SK-MEL-5 (cell line): ENCODE measurements at places on chromosomes 11 and 22.
A peak's percentile ranks its signal among the peaks of the same experiment; 100 is the strongest.

DNA sequence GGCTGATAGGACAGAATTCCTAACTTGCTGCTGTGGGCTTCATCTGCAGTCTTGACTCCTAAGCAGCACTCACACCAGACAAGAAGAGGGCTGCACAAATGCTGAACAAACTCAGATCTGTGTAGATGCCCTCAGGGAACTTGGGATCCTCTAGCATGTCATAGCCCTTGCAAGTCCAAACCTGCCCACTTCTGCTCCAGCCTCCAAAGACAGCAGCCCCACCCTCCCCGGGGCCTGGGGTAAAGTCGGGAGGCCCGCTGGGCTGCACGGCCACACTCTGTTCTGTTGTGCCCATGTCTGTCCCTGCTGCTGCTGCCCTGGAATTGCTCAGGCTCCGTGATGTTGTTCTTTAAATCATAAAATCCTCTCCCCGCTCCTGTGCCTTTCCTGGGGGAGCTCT lies 28.3 kb downstream of the DRD2 start:
- no peak for DNase-seq

DNA sequence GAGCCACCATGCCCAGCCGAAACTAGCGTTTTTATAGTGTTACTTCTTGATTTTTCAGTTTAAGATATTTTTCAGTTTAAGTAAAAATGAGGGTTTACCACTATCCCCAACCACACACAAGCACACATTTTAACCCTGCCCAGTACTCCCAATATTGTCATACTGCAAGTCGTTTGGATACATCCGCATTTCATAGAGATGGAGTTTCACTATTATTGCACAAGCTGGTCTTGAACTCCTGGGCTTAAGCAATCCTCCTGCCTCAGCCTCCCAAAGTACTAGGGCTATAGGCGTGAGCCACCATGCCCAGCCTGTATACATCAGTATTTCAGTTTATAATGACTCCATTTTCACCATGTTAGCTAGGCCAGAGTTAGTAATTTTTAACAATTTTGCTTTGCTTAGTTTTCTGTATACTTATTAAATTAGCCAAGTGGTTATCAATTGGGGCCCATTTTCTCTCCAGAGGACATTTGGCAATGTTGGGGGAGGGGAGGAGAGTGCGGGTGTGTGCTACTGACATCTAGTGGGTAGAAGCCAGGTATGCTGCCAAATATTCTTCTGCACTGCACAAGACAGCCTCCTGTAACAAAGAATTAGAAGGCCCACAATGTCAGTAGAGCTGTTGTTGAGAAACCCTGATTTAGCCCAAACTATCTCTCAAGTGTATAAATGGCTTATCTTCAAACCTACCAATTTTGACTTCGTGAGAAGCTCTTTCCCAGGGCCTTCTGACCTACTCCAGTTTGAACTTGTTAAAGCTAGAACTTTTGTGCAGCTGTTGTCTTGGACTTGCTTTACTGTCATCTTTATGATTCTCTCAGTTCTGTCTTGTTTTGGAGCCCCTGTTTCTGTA lies 7.3 kb downstream of the USP47 start:
- peak; percentile 84 for DNase-seq

DNA sequence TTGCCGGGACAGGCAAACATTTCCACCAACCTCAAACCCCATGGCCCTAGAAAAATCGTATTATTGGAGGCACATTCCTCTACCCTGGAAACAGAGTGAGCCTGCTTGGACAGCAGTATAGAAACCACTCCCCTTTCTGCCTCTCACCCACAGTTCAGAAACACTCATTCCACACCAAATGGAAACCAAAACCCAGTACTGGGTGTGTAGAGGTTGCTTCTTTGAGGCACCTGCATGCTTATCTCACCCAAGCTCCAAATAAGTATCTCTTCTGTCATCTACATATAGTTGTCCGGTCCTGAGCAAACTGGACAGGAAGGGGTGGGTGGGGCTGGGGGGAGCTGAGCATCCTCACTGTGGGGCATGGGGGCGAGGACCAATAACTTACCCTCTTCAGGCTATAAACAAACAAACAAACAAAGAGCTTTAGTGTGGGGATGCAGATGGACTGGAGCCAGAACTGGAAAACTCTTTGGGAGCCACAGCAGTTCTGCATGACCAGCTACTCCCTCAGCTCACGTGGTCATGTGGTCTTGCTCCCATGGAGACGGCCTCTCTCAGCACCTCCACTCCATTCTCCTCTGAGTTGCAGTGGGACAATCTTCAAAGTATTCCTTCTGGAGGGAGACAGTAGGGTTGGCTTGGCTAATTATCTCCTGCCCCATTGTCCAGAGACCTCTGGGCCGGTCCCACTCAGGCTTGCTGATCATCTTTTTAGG lies 1.0 kb upstream of the PLAAT2 start:
- no peak for DNase-seq

- no peak for DNase-seq
Observed at GRCh38 chr11:113262594-113262993, 51.8 kb upstream of the TTC12 start.
